KBM-7 (cell line): ENCODE measurements at places on chromosomes 16 and 17.

GRCh38 chr16:72400257-72401083 lies 228.5 kb upstream of the PMFBP1 start:
- peak; percentile 88 for DNase-seq

GRCh38 chr17:44921122-44921882 lies 6.0 kb upstream of the GFAP start:
- DNase-seq: no peak

- DNase-seq: no peak
These were observed 816.9 kb downstream of the CDH11 start for GRCh38 chr16:64304951-64305350.

GRCh38 chr17:38507921-38508569 lies 79.8 kb downstream of the ARHGAP23 start:
- DNase-seq: no peak

GRCh38 chr17:30477774-30478115 lies 537 bp downstream of the GOSR1 start:
- DNase-seq: no peak

GRCh38 chr17:41835800-41836549 lies at the start of gene NT5C3B:
Gene NT5C3B, minus strand, starts transcription at chr17:41836232. Its CDS starts 39 bp downstream, at chr17:41836193.
- DNase-seq: peak; percentile 51

DNA sequence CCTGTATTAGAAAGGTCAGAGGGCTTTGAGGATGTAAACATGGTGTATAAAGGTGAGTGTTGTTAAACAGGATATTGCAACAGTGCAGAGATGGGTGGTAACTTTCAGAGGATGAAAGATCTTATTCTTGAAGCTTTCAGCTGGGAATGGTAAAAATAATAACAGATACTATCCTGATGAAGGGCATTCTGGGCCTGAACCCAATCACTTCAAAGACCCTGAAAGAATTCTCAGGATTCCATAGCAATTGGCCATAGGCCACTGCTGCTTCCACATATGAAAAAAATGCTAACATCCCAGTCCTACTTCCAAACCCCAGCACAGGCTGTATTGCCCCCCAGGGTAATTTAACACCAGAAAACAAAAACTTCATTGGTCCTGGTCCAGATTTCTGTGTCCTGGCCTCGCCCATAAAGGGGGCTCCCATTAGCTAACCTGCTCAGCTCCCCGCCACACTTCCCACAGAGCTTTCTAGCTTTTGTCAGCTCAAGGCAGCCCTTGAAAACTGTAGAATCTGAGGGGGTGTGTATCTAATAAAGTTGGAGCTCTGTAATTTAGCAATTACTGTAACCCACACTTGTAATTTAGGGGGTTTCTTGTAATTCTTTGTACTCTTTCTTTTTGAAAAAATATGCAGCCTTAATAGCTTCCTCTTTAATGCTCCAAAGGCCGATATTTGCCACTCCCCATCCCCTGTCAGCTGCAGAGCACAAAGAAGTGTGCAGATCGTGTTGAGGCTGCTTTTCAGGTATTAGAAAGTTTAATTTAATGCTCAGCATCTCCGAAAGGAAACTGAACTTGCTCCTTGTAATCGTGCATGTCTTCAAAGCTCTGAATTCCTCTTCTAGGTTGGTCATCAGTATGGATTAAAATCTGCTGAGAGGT lies 371.5 kb downstream of the SEC14L1 start:
- no peak for DNase-seq

DNA sequence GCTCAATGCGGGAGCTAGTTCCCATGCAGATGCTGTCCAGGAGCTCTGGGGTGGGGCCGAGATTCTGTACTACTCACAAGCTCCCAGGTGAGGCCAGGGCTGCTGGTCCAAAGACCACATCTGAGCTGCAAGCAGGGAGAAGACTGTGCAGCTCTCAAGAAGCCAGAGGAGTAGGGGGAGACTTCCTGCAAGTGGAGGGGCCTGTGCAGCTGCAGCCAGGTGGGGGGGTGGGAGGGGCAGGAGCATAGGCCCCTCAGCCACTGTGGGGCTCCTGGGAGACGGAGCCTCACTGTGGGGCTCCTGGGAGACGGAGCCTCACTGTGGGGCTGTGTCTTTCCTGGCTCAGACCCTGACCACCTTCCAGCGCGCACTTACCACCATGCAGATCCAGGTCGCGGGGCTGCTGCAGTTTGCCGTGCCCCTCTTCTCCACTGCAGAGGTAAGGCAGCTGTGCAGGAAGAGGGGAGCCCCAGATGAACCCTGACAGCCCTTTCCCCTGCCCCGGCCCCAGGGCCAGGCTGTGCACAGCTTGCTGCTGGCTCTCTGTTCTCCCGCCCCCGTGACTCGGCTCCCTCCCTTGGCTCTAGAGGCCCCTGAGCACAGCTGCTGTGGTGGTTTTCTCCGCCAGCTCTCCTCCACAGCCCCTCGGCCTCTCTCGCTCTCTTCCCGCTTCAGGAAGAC lies 24.3 kb upstream of the DNAI2 start:
- DNase-seq: no peak

- no peak for DNase-seq
These were observed 2339.5 kb downstream of the TP53TG3F start for GRCh38 chr16:35798885-35799426.

GRCh38 chr17:8922451-8922850 lies 43.1 kb downstream of the PIK3R5 start:
- peak; percentile 47 for DNase-seq

DNA sequence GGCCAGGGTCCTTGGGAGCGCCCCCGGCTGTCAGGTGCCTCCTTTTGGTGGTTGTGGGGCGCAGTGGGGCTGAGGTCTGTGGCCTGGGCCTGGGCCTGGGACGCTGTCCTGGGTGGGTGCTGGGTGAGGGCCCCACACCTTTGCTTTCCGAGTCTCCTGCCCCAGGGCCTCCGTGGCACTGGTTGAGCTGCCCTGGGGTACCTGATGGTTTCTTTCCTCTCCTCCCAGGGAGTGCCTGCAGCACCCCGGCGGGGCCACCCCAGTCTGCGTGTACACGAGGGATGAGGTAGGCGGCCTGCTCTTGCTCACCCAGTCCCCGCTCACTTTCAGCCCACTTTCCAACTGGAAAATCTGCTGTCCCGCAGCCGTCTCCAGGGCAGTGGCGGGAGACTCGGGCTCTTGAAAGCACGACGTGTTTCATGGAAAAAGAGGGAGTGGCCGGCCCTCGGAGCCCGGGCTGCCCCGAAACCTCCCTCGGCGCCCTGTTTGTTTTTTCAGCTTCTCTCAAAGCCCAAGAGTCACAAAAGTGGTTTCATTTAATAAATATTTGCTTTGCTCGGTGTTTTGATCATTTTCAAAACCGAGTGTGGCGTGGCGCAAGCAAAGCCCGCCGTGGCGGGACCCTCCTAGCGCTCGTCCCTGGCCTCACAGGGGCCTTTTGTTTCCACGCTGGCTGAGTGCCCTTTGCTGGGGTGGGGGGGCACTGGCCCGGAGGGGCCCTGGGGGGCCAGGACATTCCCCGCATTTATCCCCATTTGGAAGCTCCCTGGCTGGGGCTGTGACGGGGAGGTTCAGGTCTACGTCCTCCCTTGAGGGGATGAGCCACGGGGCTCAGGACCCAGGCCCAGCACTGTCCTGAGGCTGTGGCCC lies 17.4 kb downstream of the ASPSCR1 start:
- DNase-seq: no peak

- DNase-seq: no peak
These were observed 31.4 kb downstream of the ANKRD11 start for GRCh38 chr16:89458967-89459366.

- peak; percentile 83 for DNase-seq
These were observed 120.9 kb downstream of the MRM1 start for GRCh38 chr17:36722121-36722902.

GRCh38 chr16:19228052-19228451 lies 57.5 kb upstream of the CLEC19A start:
- no peak for DNase-seq

GRCh38 chr16:8084882-8085281 lies 505.4 kb downstream of the TMEM114 start:
- no peak for DNase-seq

DNA sequence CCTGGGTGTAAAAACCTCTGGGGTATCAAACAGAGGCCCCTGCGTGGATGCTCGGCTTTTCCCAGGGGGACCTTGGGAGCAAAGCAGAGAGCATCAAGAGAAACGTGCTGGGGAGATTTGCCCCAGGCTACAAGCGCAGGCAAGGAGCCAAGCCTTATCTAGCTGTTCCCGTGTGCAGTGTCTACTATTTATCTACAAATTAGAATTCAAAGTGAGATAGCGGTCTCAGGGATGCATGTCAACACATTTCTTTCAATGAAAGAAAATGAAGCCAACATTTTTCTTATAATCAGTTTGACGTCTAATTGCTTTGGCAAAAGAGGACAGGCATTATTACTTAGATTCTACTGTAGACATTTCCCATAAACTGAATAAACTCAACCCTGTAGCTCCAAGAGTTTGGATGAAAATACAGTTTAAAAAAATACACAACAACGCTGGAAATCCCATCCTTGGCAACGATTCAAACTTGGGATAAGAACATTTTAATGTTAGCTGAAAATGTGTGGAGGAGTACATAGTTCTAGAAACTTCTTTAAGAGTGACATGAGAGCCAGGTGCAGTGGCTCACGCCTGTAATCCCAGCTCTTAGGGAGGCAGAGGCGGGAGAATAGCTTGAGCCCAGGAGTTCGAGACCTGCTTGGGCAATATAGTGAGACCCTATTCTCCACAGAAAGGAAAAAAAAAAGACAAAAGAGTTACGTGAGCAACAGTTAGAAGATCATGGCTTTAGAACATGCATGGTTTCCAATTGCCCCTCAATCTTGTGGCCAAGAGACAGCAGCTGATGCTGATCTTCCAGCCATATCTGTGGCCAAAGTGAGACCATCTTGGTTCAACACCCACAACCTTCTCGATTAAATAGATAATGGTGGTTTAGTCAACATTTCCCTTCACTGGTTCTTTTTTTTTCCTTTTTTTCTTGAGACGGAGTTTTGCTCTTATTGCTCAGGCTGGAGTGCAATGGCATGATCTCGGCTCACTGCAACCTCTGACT lies 7.2 kb downstream of the SPNS3 start:
- DNase-seq: no peak

DNA sequence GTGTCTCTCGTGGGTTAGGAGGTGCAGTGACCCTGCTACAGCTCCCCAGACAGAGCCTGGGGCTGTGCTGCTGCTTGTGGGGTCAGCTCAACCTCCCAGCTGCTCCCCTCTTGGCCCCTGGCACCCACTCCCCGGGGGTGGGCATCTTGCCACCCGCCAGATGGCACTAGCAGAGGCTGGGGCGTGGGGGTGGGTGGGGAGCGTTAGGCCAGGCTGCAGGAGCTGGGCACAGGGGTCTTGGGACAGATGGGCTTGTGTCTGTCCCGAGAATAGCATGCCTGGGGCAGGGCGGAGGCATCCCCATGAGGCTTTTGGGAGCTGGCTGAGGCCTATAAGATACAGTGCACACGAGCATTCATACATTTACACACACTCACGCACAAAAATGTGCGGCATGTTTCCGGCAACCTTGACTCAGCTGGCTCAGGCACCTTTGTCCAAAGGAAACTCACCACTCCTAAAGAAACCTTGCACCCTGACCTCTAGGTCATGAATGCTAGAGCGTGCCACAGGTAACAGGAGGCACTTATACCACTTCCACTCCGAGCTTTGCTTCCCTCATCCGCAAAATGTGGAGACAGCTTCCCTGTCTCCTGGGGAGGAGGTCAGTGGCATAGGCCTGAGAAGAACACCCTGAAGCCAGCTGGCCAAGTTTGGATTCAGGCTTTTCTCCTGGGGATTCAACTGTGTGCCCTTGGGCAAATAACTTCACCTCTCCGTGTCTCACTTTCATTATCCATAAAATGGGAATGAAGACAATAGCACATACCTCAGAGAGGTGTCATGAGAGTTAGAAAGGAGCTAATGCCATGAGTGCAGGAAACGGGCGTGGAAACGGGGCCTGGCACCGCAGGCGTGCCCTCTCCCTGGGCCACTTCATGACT lies 78.9 kb upstream of the LHX1 start:
- no peak for DNase-seq

GRCh38 chr16:89381788-89382187 lies 108.6 kb downstream of the ANKRD11 start:
- DNase-seq: no peak

DNA sequence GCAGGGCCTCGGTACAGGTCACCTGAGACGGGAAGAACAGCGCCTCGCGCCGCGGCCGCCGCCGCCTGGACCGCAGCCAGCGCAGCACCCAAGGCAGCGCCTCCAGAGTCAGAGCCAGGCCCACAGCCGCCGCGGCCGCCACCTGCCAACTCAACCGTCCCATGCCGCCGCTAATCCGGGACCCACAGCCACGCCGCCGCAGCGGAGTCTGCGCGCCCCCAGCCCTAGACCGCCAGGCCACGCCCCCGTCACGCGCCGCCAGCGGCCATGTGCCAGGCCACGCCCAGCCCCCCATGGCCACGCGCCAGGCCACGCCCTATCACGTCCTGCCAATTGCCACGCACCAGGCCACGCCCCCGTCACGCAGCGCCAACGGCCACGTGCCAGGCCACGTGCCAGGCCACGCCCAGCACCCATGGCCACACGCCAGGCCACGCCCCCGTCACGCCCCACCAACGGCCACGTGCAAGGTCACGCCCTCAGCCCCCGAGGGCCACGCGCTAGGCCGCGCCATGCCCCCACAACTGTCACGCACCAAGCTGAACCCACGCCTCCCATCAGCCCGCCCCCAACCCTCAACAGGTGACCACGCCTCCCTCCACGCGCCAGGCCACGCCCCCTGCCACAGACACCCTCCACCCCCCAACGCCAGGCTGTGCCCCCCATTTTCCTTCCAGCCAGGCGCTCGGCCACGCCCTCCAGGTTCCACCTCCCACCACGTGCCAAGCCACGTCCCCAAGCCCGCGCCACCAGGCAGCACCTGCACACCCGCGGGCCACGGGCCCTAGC lies at the start of gene PLD6:
Gene PLD6, minus strand, starts transcription at position 210 of the 789 bp plus-strand sequence. Its CDS starts 47 bp downstream, at position 163.
- DNase-seq: peak; percentile 98

GRCh38 chr17:49005140-49005539 lies 8.0 kb downstream of the IGF2BP1 start:
- no peak for DNase-seq

- peak; percentile 52 for DNase-seq
These were observed at the start of gene COPRS for GRCh38 chr17:31858642-31859486. Gene COPRS, minus strand, starts transcription at chr17:31859244. Its CDS starts 45 bp downstream, at chr17:31859199.

GRCh38 chr17:77640252-77640651 lies 318.3 kb upstream of the TNRC6C start:
- no peak for DNase-seq

DNA sequence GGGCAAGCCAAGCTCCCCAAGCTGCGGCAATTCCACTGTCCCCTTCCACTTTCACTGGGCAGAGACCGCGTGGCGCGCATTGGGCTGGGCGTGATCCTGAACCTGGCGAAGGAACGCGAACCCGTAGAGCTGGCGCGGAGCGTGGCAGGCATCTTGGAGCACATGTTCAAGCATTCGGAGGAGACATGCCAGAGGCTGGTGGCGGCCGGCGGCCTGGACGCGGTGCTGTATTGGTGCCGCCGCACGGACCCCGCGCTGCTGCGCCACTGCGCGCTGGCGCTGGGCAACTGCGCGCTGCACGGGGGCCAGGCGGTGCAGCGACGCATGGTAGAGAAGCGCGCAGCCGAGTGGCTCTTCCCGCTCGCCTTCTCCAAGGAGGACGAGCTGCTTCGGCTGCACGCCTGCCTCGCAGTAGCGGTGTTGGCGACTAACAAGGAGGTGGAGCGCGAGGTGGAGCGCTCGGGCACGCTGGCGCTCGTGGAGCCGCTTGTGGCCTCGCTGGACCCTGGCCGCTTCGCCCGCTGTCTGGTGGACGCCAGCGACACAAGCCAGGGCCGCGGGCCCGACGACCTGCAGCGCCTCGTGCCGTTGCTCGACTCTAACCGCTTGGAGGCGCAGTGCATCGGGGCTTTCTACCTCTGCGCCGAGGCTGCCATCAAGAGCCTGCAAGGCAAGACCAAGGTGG lies 9.8 kb downstream of the SARM1 start:
- no peak for DNase-seq

- DNase-seq: no peak
These were observed 5.2 kb downstream of the NAGLU start for GRCh38 chr17:42541041-42541833.
